ENCODE measurements at places on chromosomes 16 and 17. TPM values are rescaled to one million over a fixed set of nuclear protein-coding genes. Genes with fewer than 3 reads are reported as not detected.

The SPN gene
- 2.5 TPM for total RNA-seq

The MYH1 gene
- total RNA-seq = not detected

DNA sequence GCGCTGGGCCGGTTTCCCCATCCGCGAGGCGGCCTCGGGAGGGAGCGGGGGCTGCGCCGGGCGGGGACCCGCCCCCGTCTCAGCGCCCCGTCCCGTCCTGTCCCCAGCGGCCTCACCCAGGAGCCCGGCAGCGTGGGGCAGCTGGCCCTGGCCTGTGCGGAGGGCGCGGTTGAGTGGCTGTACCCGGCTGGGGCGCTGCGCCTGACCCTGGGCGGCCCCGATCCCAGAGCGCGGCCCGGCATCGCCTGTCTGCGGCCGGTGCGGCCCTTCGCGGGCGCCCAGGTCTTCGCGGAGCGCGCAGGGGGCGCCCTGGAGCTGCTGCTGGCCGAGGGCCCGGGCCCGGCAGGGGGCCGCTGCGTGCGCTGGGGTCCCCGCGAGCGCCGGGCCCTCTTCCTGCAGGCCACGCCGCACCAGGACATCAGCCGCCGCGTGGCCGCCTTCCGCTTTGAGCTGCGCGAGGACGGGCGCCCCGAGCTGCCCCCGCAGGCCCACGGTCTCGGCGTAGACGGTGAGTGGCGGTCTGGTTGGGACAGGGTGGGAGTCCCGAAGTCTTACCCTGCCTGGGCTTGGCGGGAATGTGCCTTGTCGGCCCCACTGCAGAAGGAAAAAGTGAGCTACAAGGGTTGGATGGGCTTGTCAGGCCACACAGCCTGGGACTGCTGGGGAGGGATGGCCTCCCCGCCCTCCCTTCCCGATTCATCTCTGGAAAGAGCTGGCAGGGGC, 720 bp downstream of the METRN start:
- H3K27ac ChIP-seq = no peak overlapping the region
- no peaks in the 10 kb centered on the region for H3K27me3 ChIP-seq
- H3K4me1 ChIP-seq = no peaks in the 10 kb centered on the region
- no peaks in the 10 kb centered on the region for H3K36me3 ChIP-seq

The CANT1 gene
- 45.5 TPM for total RNA-seq

GRCh38 chr16:79392081-79392480, 208.5 kb downstream of the MAF start:
- no peak overlapping the region for H3K27ac ChIP-seq
- H3K4me1 ChIP-seq = no peaks in the 10 kb centered on the region

GRCh38 chr16:55672471-55672870, 16.7 kb downstream of the SLC6A2 start:
- no peak overlapping the region for H3K4me3 ChIP-seq
- no peaks in the 10 kb centered on the region for H3K36me3 ChIP-seq
- no peak for DNase-seq

The ALOXE3 gene
- not detected for total RNA-seq

DNA sequence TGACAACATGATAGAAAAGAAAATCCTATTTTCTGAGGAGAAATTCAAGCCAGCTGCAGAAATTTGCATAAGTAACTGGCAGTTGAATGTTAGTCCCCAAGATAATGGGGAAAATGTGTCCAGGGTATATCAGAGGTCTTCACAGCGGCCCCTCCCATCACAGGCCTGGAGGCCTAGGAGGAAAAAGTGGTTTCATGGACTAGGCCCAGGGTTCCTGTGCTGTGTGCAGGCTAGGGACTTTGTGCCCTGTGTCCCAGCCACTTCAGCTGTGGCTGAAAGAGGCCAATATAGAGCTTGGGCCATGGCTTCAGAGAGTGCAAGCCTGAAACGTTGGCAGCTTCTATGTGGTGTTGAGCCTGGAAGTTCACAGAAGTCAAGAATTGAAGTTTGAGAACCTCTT, 35.6 kb downstream of the TMEM100 start:
- H3K36me3 ChIP-seq = no peaks in the 10 kb centered on the region
- H3K27ac ChIP-seq = no peak overlapping the region
- DNase-seq = no peak
- no peaks in the 10 kb centered on the region for H3K27me3 ChIP-seq

The GP2 gene
- 5.4 TPM for total RNA-seq

DNA sequence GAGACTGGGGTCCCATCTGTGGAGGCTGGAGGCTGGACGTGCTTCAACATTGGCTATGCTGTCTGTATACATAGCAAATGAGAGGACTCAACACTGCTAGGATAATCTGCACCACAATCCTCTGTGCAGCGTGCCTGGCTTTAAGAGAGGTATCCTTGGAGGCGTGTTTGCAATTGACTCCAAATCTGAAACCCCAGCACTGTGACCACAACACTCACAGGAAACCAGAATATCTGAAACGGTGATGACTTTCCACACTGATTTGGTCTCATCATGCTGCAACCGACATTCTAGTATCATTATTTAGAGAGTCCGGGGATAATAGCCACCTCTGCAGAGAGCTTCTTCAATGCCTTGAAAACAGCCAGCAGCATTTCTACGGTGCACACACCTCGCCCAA, 35.1 kb downstream of the TLE7 start:
- H3K4me1 ChIP-seq = no peaks in the 10 kb centered on the region
- H3K36me3 ChIP-seq = no peaks in the 10 kb centered on the region

DNA sequence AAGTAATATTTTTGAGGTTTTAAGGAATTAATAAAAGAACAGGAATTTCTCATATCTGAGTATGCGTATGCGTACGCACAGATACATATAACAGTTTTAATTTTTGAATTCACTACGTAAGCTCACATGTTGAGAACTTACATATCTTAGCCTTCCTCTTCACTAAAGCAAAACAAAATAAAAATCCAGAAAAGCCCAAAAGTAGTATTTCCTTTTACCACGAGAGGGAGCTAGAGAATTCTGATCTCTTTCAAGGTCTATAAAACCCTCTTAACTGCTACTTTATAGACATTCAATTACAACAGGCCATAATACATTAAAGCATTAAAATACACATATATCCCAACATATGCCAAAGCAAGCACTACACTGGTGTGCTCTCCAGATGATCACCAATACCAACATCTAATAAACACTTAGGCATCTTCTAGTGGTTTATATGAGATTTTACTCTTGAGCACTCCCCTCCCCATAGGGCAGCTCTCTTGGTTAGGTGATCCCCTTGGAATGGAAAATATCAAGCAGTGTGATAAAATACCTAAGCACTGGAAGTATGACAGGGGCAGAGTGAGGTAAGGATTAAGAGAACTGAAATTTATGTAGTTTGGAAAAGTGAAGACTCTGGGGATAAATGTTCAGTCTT, 94.0 kb downstream of the SKAP1 start:
- no peak overlapping the region for H3K4me3 ChIP-seq
- no peak overlapping the region for H3K27ac ChIP-seq
- H3K27me3 ChIP-seq = no peaks in the 10 kb centered on the region
- no peaks in the 10 kb centered on the region for H3K36me3 ChIP-seq

DNA sequence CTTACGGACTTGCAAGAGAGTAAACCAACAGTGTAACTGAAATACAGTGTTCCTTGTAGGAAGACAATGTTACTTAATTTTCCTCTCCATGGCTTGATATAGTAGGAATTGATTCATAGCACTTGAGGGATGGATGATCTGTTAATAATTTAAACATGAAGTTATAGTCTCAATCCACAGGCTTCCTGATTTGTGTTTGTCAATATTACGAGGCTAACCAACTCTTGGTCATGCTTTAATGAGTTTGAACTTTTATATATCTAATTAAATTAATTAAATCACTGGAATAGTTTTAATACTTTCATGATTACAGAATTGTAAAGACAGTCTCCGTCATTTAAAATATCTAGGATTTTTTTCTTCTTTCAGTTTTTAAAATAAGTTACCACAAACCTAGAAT, 112.0 kb upstream of the HAS3 start:
- H3K27ac ChIP-seq = no peak overlapping the region
- H3K36me3 ChIP-seq = no peaks in the 10 kb centered on the region
- DNase-seq = no peak
- H3K4me1 ChIP-seq = no peaks in the 10 kb centered on the region
